Activated gamma-delta T cell treated with anti-CD3 and anti-CD28 coated beads, Interleukin-2, amount 50 U/mL, for 16 hours (primary cell): ENCODE measurements at places on chromosomes 5 and 9.
A peak's percentile ranks its signal among the peaks of the same experiment; 100 is the strongest.

DNA sequence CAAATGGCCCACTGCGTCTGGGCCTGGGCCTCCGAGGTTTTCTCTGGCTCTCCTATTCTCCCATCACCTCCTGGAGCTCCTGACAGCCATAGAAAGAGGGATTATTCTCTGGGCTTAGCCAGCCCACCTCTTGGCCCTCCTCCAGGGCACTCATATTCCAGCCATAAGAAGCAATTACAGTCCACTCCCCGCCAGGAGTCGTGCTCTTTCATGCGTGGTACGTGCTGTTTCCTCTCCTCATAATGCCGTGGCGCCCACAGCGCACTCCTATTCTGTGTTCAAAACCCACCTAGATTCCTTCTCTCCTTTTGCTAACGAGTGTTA is 240.8 kb upstream of the ZNF462 start:
- DNase-seq: no peak

DNA sequence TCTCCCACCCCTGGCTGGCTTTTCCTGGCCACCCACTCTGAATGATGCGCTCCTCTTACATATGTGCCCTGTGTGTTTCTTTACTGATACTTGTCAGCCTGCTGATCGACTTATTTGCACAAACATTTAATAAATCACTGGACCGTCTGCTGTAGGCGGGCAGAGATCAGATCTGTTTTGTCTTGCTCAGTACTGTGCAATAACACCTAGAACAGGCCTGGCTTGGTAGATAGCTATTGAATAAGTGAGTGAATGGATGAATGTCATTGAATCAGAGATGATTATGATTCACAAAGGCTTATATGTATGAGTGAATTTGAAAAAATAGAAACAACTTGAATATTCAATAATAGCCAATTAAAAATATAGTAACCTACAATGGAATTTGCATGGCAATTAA is 165.1 kb downstream of the RGS3 start:
- no peak for DNase-seq

DNA sequence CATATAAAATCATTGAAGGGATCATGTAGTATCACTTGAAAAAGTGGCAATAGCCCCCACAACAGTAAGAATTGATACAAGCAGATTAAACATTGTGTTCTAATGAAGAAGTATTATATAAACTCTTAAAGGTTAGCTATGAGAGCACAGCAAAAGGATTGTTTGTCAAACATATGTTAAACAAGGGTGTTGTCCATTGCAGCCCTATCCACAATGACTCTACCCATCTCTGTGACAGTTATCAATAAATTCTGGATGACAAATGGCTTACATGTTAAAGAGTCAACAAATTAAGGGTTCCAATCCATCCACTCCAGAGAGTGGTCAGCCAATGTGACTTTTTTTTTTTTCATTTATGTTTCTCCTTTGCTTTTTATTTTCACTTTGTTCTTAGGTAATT is 238.7 kb downstream of the SEMA5A start:
- DNase-seq: no peak

DNA sequence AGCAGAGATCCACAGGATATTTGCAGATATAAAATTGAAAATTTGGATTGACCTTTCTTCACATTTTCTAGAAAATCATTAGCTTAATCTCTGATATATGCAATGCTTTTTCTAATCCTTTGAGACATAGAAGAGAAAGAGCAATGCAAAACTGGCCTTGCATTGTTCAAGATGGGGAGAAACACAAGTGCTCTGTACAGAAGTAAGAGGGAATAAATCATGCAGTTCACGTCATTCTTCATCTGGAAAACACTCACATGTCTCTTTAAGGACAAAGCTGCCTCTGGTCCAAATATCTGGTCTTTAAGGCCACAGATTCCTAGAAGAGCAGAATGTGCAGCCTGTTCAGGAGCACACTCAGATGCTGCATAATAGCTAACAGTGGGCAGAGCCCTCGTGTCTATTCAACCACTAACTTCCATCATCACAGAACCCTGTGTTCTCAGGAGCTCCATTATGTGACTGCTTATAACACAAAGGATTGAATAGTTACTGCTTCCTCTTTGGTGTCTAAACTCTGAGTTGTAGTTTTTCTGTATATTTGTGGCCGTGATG is 277.5 kb downstream of the PLK2 start:
- DNase-seq: no peak

DNA sequence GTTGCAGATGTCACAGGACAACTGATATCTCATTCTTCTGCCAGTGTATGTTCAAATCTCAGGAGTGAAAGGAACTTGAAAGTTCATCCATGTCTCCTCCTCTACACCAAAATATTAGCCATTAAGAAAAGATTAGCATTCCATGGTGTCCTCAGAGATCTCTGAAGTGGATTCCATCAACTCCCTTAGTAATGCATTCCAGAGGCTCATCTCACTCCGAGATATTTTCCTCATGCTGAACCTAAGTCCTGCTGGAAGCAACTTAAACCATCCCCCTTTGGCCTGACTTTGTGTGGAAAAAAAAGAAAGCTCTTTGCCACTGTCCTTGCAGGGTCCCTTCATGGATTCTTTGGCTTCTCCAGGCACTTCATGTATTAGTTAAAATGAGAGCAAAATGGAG is 155.7 kb upstream of the ZNF462 start:
- no peak for DNase-seq

DNA sequence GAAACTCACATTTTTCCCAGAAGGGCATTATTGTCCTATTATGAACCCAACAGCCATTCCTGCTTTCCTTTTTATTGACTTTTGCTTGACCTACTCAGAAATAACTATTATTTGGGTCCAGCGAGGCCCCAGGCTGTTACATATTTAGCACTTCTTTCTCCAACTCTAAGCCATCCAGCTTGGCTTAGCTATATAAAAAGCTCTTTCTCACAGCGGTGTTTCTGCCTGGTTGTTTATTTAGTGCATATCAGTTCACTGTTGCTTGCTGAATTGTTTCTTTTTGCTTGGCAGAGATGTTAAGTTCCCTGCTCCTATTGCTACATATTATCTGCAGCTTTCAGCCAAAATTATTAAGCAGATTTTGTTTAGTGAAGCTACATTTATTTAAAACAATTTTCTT is 1156.8 kb upstream of the SEMA6A start:
- no peak for DNase-seq

DNA sequence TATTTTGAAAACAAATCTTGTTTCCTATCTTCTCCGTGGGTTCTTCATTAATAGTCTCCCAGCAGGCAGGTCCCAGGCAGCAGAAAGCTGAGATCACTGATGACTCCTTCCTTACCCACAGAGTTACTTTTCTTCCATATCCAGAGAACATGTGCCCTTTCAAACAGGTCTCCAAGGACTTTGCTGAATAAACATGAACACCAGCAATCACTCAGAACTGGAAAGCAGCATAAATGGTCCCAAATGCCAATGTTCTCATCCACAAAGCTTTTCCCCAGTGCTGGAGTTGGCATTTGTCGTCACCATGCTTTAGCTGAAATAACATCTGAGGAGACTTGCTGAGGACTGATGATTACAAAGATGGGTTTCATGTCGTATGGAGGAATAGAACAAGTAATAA is 134.0 kb downstream of the YIPF5 start:
- DNase-seq: no peak

GRCh38 chr5:123456242-123456641 is 33.0 kb upstream of the CEP120 start:
- DNase-seq: no peak

DNA sequence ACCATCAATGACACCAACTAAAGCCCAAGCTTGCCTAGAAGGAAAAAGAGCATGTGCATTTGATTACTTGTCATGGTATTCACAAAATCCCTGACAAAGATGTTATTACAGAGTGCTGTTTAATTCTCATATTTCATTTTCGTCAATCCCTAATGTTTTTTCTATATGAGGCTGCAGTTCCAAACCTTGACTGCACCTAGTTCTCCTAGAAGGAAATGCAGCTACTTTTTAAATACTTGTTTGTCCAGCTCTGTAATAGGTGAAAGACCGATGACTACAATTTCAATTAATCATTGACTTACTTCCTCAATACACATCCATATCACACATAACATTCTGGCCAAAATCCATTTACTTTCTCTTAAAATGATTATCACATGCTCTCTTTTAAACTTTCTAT is 28.1 kb downstream of the CEMIP2 start:
- no peak for DNase-seq

- no peak for DNase-seq
These were observed 136.0 kb upstream of the TBC1D2 start for GRCh38 chr9:98391406-98391805.

- DNase-seq: no peak
These were observed 343.7 kb downstream of the SPOCK1 start for GRCh38 chr5:137155261-137156000.

GRCh38 chr9:123445116-123445515 is 89.1 kb downstream of the CRB2 start:
- no peak for DNase-seq

DNA sequence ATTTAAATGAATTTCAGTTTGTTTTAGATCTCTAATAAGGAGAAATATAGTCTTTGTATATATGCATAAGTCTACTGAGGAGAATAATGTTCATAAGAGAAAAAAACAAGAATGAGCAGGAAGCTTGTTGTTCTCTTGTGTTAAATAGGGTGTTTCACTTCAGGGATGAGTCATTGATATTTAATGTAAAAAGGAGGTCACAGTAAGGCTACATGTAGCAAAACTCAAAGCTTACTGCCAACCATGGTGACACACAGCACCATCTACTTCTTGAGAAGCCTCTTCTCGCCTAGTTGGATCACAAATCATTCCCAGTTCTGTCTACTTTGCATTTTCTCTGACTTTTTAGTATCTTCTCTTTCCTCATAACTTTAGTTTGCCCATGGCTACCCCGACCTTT is 1466.0 kb upstream of the C9orf72 start:
- no peak for DNase-seq

DNA sequence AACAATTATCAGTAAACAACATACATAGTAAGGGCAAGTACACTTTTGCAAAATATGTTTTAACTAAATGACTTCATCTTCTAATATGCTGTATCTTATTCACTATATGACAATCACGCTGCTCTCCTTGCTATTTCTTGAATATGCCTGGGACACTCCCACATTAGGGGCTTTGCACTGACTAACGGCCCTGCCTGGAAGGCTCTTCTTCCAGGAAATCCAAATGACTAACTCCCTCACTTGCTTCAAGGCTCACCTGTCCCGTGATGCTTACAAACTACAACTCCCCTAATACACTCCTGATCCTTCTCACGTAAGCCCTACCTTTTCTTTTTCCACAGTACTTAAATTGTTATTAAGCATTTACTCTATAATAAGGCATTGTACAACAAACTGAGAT is 10.6 kb downstream of the ERP44 start:
- no peak for DNase-seq

DNA sequence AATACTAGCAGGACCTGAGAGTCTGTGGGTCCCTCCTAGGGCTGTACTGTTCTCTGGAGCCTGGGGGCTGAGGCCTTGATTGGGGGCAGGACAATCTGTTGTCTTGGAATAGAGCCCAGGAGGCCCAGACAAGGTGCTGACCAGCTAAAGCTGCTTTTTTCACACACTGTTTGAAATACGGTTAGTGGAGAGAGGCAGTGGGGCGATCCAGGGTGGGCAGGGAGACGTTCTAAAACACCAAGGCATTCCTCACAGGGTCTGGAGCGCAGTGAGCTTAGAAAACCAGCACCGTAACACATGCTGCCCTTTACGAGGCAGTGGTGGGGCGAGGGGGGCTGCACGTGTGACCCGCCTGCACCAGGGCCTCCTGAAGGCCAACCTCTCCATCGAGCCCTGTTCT is 55.1 kb downstream of the EHMT1 start:
- no peak for DNase-seq

DNA sequence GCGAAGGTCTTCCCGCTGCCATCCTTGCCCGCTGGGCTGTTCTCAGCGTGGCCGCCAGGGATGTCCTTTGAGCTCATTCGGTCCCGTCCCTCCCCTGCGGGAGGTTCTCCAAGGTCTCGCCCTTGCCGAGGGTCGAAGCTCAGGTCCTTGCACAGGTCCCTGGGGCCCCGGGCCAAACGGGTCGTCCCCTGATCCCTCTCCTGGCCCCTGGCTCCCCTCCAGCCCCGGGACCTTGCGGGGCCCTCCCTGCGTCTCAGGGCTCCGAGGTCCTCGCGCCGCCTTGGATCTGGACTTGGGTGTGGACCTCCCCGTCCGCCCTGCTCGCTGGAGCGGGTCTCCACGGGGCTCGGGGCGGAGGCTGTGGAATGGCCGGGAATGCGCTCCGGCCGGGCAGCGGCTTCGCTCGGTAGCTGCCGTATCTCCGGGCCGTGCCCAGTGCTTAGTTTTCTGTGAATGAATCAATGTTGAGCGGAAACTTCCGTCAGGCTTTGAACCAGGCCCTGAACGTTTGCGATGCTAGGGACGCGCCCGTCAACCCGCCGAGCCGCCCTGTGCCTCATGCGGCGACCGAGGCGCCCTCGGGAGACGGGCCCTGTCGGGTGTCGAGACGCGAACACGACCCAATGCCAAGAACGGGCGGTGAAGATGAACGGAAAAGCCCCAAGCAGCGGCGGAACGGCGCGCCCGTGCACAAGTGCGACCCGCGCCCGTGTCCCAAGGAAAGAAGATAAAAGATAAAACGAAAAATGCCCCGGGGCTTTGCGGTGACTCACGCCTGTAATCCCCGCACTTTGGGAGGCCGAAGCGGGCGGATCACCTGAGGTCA is 780 bp downstream of the RNU6ATAC start:
- DNase-seq: peak; percentile 34

GRCh38 chr5:176548967-176549444 is at the start of gene CDHR2:
Gene CDHR2 (plus strand): TSS chr5:176549342. CDS start chr5:176565353, 16,011 bp downstream.
- DNase-seq: no peak

GRCh38 chr5:163260961-163261360 is 176.4 kb upstream of the CCNG1 start:
- no peak for DNase-seq

GRCh38 chr5:178637356-178638074 is 10.7 kb upstream of the CLK4 start:
- no peak for DNase-seq

DNA sequence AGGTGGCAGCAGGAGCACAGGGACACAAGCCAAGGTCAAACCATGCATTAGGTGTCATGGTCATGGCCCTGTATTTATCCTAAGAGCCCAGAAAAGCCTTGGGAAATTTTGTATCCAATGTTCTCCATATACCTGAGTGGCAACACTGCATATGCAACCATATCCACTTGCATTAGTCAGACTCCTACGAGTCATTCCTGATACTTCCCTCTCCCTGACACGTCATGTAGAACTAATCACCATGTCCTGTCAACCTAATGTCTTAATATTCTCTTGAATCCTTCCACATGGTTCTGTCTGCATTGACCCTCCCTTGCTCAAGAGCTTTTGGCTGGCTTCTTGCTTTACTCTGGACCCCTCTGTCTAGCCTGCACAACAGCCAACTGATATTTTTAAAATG is 9.4 kb downstream of the SCGB3A2 start:
- no peak for DNase-seq

- peak; percentile 24 for DNase-seq
These were observed 576 bp downstream of the KIAA1958 start for GRCh38 chr9:112487008-112487798.

- no peak for DNase-seq
These were observed 15.0 kb downstream of the CYFIP2 start for GRCh38 chr5:157280927-157281326.
